Germinal center (tissue), 1 donor: ENCODE measurements at places on chromosomes 2 and 18.

DNA sequence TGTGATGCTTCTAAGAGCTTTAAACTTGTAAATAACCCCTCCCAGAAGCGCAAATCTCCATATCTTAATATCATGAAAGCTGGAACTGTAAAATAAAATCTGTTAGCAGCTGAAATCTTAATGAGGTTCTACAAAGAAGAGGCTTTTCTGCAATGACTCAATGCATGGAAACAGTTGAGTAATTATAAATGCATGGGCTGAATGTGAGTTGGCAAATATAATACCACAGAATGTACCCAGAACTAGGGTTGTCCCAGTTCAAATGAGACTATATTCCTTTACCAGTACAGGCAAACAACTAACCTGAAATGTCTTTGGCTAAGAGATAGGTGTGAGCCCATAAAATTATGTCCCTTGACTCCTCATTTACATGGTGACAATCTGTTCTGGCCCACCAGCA, 52.9 kb downstream of the SATB2 start:
- DNase-seq = no peak

DNA sequence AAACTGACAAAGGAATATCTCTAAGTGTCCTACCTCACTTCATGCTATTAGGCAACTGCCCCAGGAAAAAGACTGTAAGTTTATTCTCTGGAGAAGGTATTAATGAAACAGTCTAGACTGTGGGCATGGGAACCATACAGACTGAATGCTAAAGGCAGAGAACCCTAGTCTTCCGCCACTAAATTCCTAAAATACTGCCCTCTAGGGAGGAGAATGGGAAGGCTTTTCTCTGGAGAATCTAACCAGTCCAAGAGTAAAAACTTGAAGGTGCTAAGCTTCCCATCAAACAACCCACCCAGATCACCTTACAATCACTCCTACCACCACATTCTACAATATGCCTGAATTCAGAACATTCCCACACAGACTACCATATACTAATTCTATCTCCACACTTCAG, 3.4 kb downstream of the SRBD1 start:
- DNase-seq = no peak

GRCh38 chr18:33040213-33040612, 267.4 kb upstream of the KLHL14 start:
- no peak for DNase-seq

- DNase-seq = no peak
Observed at GRCh38 chr2:86510436-86510933, 52.8 kb downstream of the CHMP3 start.

GRCh38 chr2:239953418-239954061, 71.6 kb downstream of the NDUFA10 start:
- DNase-seq = no peak

DNA sequence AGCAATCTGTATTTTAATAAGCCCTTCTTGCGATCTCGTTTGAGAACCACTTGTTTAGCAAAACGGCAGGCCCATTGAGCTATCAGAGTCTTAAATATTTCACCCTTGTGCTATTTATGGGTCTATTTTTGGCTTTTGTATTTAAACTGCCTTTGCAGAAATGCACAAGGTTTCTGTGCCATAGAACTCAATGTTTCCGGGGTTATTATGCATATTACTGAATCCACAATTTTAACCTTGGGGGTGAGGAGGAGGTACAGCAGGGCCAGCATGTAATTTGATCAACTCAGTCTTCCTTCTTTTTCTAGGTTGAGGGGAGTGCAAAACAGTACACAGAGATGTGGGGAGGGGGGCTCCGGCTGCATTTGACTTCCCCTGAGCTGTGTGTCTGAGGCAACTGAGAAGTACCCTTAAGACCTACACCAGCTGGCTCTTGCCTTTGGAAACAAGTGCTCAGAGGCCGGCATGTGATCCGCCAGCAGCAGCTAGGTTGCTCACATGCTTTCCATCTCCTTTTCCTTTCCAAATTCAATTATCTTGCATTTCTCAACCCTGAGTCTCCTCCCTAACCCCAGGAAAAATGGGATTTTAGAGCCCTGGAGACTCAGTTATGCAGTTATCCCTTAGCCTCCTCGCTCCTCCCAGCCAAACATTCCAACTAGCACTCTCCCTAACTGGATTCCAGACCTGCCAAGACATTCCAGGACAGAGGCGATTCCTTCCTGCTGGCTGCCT, 103.0 kb downstream of the HNRNPLL start:
- no peak for DNase-seq

GRCh38 chr2:201404699-201405280, 46.5 kb downstream of the TRAK2 start:
- DNase-seq = no peak

DNA sequence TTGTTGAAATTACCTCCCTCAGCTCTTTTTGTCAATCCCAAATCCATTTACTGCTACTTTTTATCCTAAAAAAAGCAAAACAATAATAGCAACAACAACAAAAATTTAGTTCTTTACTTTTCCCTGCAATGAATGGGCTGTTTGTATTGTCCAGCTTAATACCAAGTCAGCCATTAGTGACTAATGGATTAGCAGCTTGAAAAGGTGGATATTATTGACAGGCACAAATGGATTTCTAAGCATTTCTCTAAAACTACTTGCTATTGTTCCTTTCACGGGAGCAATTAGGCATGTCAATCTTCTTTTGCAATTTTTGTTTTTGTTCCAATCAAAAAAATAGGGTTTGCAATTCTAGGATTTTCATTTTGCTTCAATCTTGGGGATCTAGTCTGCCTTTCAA, 32.1 kb upstream of the SPAG16 start:
- no peak for DNase-seq
